Activated CD4-positive, alpha-beta T cell treated with anti-CD3 and anti-CD28 coated beads, Interleukin-2, amount 50 U/mL, for 24 hours (primary cell): ENCODE measurements at places on chromosomes 3 and 15.
A peak's percentile ranks its signal among the peaks of the same experiment; 100 is the strongest.

DNA sequence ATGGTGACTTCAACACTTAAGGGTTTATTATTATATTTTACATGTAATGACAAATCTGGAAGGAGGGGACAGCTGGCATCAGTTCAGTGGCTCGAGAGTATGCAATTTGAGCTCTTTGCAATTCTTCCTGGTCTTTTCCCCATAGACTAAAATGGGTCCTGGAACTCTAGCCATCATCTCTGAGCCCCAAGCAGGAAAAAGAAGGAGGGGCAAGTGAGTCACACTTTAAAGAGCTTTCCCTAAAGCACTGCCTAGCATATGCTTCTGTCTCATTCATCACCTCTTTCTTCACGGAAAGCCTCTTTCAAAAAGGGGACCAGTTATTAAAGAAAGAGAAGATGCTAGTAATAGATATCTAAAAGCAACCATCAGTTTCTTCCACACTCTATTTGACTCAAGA, 466.3 kb downstream of the ZIC1 start:
- no peak for DNase-seq

DNA sequence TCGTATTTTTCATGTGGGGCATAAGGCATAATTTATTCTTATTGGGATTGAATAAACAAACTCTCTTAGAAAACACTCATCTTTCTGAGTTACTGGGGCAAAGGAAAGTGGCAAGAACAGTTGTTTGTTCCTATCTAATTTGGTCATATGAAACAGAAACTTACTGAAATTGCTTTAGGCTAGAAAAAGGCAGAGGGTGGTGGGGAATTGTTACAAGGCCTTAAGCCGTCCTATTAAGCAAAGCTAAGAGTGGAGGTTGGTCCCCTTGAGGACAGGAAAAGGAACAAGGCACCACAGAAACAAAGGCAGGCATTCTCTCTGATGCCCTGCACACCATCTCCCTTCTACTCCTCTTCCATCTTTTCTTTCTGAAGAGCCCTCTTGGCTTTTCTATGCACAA, 830.9 kb downstream of the EDEM1 start:
- DNase-seq: no peak

GRCh38 chr3:196712514-196713413, 587 bp downstream of the PIGX start:
- peak; percentile 51 for DNase-seq

DNA sequence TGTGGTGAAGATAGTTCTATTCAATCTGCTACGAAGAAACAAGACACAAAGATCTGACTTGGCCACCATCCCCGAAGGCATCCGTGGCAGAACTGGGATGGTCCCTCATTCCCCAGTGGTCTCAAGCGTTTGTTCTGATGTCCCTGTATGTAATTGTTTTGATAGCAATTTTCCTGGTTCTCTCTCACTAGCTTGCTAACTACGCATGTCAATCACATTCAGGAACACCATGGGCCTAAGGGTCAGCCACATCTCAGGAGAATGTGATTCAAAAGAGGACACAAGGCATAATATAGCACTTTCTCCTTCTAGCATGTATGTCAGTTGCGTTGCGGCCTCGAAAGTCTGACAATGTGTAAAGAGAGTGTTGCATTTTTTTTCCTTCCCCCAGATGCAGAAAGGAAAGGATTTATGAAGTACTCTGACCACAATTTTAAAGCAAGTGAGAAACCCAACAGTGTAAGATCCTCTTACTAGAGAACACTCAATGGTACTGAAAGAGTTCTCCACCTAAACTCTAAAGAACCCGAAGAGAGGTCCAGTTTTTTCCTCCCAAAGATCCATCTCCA, 32.0 kb upstream of the TCF12 start:
- no peak for DNase-seq

- DNase-seq: no peak
Observed at GRCh38 chr3:97636465-97636864, 128.1 kb upstream of the ARL6 start.

GRCh38 chr3:183809270-183809669, 16.1 kb downstream of the MAP6D1 start:
- DNase-seq: no peak

GRCh38 chr3:33132019-33132360, 18.2 kb downstream of the CRTAP start:
- DNase-seq: no peak

DNA sequence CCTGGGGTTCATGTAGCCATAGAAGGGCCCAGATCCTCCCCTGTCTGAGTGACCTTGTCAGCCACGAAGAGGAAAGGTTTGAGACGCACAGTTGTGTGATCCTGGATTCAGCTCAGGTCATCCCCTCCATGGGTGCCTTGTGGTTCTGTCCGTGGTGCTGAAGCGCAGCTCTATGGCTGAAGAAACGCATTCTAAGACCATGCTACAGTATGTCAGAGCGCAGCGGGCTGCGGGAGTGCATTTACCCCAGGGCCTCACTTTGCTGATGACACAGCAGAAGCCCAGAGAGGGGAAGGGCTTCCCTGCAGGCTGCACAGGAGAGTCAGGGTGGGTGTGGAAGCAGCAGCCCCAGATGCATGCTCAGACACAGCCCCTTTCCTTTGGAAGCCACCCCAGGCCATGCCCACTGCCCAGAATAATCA, 68.8 kb upstream of the IQSEC1 start:
- no peak for DNase-seq

- DNase-seq: no peak
Observed at GRCh38 chr15:69854001-69854400, 243.7 kb downstream of the TLE3 start.

DNA sequence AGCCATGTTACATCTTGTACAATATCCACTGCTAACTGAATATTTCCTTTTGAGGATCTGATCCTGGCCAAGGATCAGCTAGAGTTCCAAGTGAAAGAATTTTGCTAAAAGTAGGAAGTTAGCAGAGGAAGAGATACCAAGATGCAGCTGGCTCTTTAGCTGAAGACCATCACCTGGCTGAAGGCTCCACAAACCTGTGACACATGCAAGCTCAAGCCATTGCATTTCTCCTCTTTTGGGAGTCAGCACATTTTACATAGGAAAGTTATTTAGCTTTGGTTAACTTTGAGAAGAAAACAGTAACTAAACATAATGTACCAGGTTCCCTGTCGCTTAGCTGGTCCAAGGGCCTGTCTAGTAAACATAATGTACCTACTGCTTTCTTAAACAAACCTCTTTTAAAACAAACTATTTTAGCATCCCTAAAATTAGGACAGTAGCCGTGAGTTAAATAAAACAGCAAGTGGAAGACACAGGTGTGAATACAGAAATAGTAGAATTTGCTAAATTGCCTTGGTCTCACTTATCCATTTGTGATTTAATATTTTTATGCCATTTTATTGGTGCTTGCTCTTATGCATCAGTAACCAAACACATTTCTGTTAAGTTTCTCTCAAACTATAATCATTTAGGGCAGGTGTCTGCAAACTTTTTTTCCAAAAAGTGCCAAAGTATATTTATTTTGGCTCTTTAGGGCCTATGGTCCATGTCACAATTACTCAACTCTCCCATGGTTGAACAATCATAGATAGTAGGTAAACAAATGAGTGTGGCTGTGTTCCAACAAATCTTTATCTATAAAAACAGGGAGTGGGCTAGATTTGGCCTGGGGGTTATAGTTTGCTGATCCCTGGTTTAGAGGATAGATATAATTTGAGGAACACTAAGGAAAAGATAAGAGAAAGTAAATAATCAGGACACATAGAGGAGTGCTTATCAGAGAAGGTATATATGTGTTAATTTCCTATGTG, 11.2 kb downstream of the GCSAM start:
- DNase-seq: no peak

DNA sequence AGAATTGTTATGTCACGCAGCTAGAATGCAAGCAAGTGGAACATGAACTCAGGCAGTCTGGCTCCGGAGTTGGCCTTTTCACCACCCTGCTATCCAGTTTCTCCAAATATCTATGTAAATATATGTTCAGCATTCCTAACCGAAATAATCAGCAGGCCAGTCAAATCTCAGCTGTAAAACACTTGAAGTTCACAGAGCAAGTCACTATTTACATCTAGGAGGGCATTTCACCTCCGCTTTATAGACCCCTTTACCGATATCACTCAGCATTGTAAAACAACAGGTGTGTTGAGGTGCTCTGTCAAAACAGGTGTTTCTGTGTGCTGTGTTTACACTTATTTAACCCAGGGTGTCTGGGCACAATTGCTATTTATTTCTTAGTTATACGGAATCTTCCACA, 12.2 kb upstream of the HES1 start:
- no peak for DNase-seq

- DNase-seq: no peak
Observed at GRCh38 chr15:93035092-93035915, 53.7 kb downstream of the RGMA start.

GRCh38 chr3:27509376-27509775, 25.2 kb upstream of the SLC4A7 start:
- no peak for DNase-seq

- DNase-seq: no peak
Observed at GRCh38 chr15:47972738-47973137, 148.1 kb upstream of the SLC24A5 start.
